ENCODE measurements at places on chromosomes 11 and 22.

GRCh38 chr11:117669062-117669461, 128.0 kb downstream of the DSCAML1 start:
- no peak for DNase-seq

DNA sequence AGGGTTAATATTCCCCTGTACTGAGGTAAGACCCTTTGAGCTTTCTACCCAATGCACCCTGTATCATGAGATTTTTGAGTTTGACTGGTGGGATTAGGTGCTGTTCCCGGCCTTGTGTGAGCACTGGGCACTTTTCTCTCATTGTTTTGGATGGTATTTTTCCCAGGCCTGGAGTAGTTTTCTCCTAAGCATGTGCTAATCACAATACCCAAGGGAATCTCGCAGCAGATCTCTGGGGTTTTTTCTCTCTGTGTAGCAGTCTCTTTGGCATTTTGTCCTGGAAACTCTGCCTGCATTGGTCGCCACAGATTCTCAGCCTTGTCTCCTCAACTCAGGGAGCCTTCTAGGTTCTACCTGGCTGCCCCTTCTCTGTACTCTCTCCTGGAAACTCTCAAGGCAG, 19.9 kb downstream of the IGHMBP2 start:
- no peak for DNase-seq

GRCh38 chr11:123567466-123567865, 87.0 kb downstream of the SCN3B start:
- no peak for DNase-seq

GRCh38 chr11:45896422-45896984, 10.6 kb downstream of the FREY1 start:
- no peak for DNase-seq

- DNase-seq, result no peak
Observed at GRCh38 chr11:72972496-72973128, 158.4 kb downstream of the ATG16L2 start.

DNA sequence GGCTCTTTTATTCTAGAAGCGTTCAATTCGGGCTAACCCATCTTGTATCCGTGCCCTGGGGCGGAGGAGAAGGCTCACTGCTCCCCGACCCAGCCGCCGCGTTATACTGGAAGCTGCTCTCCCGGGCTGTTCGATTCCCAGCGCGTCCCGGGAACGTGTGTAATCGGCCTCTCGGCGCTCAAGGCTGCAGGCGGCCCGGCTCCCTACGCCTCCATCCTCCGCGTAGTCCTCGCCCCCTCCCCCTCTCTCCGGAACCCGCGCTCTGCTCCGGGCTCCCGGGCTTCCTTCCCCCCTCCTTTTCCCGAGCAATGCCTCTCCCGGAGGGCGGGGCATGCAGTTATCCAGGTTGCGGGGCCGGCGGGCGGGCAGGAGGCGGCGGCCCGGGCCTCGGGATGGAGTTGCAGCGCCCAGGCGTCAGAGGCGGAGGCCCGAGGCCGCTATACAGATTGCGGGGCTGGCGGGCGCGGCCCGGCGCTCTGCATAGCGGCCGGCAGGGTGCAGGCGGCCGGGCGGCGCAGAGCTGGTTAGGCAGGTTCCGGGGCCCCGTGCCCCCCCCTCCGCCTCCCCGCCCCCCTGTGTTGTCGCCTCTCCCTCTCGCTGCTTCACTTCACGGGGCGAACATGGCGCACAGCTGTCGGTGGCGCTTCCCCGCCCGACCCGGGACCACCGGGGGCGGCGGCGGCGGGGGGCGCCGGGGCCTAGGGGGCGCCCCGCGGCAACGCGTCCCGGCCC, at the start of gene KMT2A:
Gene KMT2A, plus strand, starts transcription at position 600 of the 732 bp plus-strand sequence. Its CDS starts 21 bp downstream, at position 621.
- peak; percentile 99 for DNase-seq

DNA sequence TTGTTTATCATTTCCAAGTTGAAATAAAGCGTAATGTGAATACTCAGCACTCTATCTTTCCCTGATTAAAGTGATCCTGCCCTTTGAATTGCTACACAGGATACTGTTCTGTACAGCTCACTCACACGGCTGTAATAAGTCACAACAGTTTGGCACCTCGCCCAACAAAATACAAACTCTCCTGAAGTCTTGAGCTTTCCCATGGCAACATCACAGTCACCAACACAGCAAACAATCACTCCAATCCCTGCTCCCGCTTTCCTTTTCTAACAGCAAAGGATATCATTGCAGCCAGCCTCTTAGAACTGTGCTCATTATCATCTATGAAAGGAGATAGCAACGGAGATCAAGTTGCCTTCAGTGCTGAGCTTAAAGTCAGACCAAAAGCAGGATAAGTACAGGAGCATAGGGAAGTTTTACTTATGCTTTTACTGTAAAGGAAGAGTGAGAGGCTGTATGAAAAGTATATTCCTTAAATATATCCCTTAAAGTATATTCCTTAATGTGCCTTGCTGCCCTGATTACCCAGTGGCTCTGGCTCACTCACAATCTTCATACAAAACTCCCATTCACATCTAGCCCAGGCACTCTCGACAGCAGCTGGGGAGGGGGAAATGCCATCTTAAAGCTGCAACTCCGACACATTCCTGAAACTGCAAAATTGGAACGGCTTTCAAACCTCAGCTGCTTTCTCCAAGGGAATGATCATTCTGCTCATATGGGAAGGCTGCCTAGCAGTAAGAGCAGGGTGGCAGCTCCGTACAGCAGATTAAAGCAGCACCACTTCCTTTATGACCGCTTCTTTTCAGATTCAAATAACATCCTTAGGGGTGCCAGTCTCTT, 35.8 kb downstream of the MAML2 start:
- no peak for DNase-seq

GRCh38 chr11:78212586-78213371, 24.1 kb downstream of the USP35 start:
- no peak for DNase-seq

- DNase-seq, result peak; percentile 65
Observed at GRCh38 chr22:46737105-46737975, 712 bp downstream of the CERK start.

DNA sequence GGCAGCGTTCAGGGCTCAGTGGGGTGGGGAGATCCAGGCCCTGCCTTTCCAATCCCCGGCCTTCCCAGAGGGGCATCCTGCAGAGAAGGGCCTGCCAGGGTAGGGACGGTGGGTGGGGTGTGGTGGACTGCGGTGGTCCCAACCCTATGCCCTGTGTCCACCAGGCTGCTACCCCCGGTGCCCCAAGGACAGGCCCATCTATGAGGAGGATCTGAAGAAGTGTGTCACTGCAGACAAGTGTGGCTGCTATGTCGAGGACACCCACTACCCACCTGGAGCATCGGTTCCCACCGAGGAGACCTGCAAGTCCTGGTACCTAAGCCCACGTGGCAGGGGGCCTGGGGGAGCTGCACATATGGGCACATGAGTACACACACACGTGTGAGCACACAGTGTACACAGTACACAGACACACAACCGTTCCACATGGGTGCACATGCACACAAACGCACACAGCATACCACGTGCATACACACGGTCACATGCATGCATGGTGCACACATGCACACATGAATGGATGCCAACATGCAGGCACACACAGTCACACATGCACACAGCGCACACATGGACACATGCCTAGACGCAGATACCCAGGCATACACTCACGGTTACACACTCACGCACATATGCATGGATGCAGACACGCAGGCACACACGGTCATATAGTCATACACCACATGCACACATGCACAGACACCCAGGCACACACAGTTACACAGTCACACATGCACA, 16.1 kb downstream of the MUC2 start:
- DNase-seq, result no peak

GRCh38 chr11:129881570-129882170, 13.7 kb downstream of the NFRKB start:
- peak; percentile 58 for DNase-seq

- DNase-seq, result no peak
Observed at GRCh38 chr11:16902182-16902581, 112.0 kb downstream of the PLEKHA7 start.
